ENCODE measurements at places on chromosomes 11 and 22. TPM values are rescaled to one million over a fixed set of nuclear protein-coding genes. Genes with fewer than 3 reads are reported as not detected.

Gene FZD4
- total RNA-seq, result 0.42 TPM

Gene TBX10
- total RNA-seq, result not detected

Gene RIMBP3C
- not detected for total RNA-seq

DNA sequence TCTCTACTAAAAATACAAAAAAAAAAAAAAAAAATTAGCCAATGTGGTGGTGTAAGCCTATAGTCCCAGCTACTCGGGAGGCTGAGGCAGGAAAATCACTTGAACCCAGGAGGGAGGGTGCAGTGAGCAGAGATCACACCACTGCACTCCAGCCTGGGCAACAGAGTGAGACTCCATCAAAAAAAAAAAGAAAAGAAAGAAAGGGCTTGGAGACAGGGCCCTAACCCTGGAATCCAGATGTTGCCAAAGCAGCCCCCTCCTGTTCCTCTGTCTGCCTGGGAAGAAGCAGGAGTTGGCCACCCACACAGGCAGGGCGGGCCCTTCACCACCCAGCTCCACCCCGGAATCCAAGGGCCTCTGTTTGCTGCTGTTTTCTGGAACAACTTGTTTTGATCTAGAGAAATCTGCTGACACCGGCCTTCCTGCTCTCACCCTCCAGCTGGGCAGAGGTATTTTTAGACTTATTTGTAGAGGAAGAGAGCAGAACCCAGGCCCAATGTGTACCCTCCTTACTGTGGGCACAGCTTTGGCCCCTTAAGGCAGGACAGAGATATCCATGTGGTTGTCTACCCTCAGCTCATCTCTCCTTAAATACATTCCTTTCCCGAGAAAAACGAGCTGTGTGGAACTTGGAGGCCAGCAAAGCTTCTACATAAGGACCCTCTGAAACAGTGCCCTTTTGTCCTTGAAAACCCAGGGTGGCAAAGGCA is 2.7 kb upstream of the NEAT1 start:
- H3K27ac ChIP-seq, result peak overlapping the region; percentile 99
- peak; percentile 87 for DNase-seq
- H3K27me3 ChIP-seq, result peaks cover 14% of the 10 kb centered on the region
- peak overlapping the region; percentile 100 for H3K4me3 ChIP-seq

DNA sequence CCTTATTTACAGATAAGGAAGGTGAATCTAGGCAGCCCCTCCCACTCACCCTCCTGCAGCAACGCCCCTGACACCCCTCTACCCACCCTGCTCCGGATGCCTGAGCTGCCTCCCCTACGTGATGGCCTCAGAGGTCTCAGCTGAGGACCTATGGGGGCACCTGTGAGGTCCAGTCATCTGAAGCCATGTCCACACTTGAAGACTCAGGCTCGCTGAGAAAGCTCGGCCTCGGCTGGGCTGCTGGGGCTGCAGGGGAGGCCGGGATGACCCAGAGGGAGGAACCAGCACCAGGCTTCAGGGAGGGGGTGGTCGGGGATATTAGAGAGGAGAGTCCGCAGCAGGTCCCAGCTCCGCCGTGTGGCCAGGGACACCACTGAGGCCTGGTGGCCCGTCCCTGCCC is 92.8 kb downstream of the BRD1 start:
- no peak overlapping the region for H3K4me3 ChIP-seq
- no peak overlapping the region for H3K27ac ChIP-seq
- H3K4me1 ChIP-seq, result peaks cover 6% of the 10 kb centered on the region
- no peaks in the 10 kb centered on the region for H3K36me3 ChIP-seq
- no peak for DNase-seq

DNA sequence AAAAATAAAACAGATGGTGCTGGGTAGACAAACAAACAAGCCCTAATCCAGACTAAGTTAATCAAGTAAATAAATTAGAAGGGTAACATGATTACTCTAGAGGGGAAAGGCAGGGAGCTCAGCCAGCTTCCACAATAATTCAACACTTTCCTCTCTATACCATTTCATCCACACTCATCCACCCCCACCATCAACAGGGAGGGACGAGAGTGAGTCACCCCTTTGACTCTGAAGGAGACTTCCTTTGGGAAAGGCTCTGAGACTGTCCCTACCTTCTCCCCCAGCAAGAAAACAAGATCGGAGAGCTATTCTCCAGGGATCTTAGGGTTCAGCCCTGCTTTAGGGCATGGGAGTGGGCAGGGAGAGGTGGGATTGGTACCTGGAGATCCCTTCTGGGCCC is 33.1 kb downstream of the TRIM66 start:
- no peak overlapping the region for H3K4me3 ChIP-seq
- H3K36me3 ChIP-seq, result peaks cover 27% of the 10 kb centered on the region
- H3K27me3 ChIP-seq, result no peaks in the 10 kb centered on the region
- no peaks in the 10 kb centered on the region for H3K4me1 ChIP-seq
- no peak overlapping the region for H3K27ac ChIP-seq
- no peak for DNase-seq

GRCh38 chr11:13284776-13285588 is 7.4 kb downstream of the BMAL1 start:
- peak; percentile 17 for DNase-seq
- H3K4me3 ChIP-seq, result no peak overlapping the region
- peak overlapping the region; percentile 9 for H3K27ac ChIP-seq

DNA sequence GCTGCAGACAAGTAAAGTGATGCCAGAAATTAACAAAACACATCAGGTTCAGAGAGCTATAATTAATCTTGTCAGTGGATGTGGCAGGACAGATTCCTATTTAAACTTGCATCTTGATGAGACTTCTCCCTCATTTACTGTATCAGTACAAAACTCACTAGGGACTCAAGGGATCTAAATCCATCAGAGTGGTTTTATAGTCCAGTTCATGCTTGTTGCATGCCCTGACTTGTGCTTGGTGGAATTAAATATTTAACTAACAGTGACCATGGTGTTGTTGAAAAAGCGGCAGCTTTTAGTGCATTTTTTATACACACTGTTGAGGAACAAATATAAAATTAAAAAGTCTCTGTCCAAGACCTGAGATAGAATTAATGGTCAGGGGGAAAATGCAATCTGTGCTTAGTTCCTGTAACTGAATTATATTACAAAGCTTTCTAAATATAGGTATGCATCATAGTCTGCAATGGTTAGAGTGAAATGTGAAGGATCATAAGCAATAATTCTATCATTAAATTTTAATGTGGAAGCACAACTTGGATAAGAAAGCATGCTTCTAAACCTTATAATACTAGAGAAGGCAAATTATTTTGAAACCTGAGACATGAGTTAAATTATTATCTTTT is 1475.5 kb upstream of the TENM4 start:
- H3K36me3 ChIP-seq, result no peaks in the 10 kb centered on the region
- H3K27me3 ChIP-seq, result no peaks in the 10 kb centered on the region
- H3K27ac ChIP-seq, result no peak overlapping the region
- H3K4me3 ChIP-seq, result no peak overlapping the region
